ENCODE measurements at places on chromosomes 4 and X.
A peak's percentile ranks its signal among the peaks of the same experiment; 100 is the strongest.

GRCh38 chr4:185754961-185755360 is 57.0 kb downstream of the SORBS2 start:
- no peak for DNase-seq

DNA sequence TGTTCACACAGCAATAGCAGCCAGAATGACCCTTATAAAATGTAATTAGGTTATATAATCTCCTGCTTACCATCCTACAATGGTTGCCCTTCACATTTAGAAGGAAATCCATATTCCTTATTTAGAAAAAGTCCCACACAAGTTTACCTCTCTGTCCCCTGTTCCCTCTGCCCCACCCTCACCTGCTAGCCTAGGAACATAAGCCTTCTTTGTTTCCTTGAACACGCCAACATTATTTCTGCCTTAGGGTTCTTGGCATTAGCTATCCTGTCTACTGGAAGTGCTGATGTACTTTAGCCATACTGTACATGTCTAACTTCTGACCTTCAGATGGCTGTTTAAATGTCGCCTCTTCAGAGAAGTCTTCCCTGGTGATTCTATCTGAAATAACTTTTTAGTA is 28.4 kb upstream of the USP53 start:
- no peak for DNase-seq

GRCh38 chr4:16045687-16046086 is 38.1 kb downstream of the PROM1 start:
- no peak for DNase-seq

DNA sequence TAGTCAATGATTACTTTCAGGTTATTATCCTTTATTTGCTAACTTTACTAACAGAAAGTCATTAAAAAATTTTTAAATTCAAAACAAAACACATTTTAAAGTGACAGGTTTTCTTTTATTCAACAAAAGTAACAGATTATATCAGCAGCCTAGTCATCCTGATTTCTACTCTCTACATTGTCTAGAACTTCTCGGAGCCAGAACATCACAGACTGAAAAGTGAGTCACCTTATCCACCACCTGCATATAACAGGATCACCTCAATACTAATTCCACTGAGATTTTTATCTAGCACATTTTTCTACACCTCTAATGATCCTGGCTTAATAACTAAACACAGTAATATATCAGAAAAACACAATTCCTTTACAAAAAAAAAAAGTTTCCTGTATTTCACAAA is 47.9 kb upstream of the SMARCAD1 start:
- no peak for DNase-seq

DNA sequence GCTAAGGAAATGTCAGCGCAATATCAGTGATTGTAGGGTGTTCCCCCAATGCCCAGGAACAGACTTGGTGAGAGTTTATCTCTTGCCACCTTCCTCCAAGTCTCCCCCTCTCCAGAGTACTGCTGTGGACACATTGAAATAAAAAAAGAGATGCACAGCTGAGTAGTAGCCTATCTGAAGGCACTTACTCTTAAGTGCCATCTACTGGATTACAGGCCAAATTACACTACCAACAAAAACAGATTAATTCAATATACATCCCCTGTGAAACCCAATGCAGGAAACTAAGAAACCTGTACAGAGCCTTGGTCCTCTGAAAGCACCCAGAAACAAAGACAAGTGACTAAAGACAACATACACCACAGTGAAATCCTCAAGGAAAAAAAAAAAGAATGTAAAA is 460.3 kb downstream of the ZIC3 start:
- DNase-seq, result no peak

DNA sequence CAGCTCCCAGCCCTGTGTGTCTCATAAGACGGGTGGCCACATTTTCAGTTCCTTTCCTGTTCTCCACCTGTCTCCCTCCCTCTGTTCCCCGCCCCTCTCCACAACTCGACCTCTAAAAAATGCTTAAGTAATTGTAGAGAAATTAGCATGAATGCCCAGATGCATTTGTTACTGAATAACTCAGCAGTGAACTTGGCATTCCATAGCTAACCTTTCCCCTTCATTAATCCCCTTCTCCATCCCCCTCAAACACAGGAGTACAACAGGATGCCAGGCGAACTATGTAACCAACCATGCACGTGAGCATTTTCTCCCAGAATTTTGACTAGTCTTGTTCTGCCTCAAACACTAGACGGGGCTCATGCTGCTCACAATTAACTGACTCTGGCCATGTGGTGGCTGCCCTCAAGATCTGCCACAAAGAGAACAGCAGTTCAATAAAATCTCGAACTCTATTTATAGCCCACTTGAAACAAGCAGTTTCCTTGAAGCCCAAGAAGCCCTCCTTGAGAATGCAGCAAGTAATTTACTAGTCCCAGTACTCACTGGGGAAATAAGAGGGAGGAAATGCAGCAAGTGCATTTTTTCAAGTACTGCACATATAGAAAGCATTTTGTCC is 351.2 kb downstream of the ARHGAP24 start:
- DNase-seq, result peak; percentile 11

GRCh38 chr4:158671665-158671914 is at the start of gene C4orf46:
Gene C4orf46 (minus strand): TSS chr4:158671887. CDS start chr4:158671801, 86 bp downstream.
- DNase-seq, result no peak

DNA sequence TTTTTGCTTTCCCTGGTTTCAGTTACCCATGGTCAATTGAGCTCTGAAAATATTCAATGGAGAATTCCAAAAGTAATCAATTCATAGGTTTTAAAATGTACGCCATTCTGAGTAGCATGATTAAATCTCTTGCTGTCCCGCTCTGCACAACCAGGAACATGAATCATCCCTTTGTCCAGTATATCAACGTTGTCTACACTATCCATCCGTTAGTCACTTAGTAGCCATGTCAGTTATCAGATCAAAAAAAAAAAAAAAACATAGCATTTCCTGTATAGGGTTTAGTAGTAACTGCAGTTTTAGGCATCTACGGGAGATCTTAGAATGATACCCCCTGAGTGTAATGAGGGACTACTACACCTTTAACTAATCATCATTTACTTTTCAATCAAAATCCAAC is 15.1 kb downstream of the LAMP2 start:
- DNase-seq, result no peak

- no peak for DNase-seq
Measured at GRCh38 chrX:31117266-31117665, 45.4 kb upstream of the FTHL17 start.

GRCh38 chrX:115264009-115264408 is 25.5 kb upstream of the LUZP4 start:
- no peak for DNase-seq

DNA sequence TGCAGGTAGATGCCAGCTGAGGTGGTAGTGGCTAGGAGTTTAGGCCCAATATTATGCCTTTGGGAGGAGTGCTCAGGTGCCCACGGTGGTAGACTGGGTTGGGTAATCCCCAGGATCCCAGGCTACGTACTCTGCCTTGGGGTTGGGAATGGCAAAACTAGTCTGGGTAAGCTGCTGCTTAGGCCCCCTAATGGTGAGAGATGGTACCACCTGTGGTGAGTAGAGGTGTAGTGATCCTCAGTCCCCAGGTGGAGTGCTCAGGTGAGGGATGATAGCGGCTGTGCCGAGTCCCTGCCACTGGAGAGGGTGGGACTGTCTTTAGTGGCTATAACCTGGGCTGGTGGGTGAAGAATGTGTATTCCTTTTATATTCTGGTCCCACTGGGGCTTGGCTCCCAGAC is 75.2 kb downstream of the IL1RAPL2 start:
- DNase-seq, result peak; percentile 2

DNA sequence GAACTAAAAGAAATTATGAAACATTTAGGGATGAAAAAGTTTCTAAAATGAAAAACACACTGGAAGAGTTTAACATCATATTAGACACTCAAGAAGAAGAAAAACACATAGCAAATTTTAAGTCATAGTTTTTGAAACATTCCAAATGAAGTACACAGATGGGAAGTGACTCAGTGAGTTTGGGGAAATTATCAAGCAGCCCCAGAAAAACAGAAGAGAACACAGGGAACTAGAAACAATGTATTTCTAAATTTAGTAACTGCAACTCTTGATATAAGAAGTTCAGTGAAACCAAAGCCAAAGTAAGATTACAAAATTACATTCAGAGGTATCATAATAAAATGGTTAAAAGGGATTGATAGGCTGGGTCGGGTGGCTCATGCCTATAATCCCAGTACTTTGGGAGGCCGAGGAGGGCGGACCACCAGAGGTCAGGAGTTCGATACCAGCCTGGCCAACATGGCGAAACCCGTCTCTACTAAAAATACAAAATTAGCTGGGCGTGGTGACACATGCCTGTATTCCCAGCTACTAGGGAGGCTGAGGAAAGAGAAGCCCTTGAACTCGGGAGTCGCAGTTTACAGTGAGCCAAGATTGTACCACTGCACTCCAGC is 461.2 kb downstream of the KCTD8 start:
- DNase-seq, result no peak
